ENCODE measurements at places on chromosomes 3 and 15. TPM values are rescaled to one million over a fixed set of nuclear protein-coding genes. Genes with fewer than 3 reads are reported as not detected.

PODXL2 gene
- total RNA-seq, result 28.9 TPM

CCDC33 gene
- 2.5 TPM for total RNA-seq

ACOX2 gene
- total RNA-seq, result 1.7 TPM

GASK1A gene
- total RNA-seq, result 1.1 TPM

DZIP3 gene
- total RNA-seq, result 5.9 TPM

CHDH gene
- total RNA-seq, result 9.2 TPM

FANCD2OS gene
- not detected for total RNA-seq

PLA2G4F gene
- 0.72 TPM for total RNA-seq

DGKG gene
- 1.0 TPM for total RNA-seq

TLR9 gene
- not detected for total RNA-seq

KCNAB1 gene
- total RNA-seq, result not detected

ERICH6 gene
- not detected for total RNA-seq

ANKDD1A gene
- 0.51 TPM for total RNA-seq

NOX5 gene
- 0.06 TPM for total RNA-seq

CDHR4 gene
- not detected for total RNA-seq

GHSR gene
- not detected for total RNA-seq

MRPS22 gene
- 69.6 TPM for total RNA-seq

CLRN1 gene
- not detected for total RNA-seq

ECE2 gene
- not detected for total RNA-seq

RAB8B gene
- total RNA-seq, result 20.9 TPM

RTP1 gene
- not detected for total RNA-seq

SH2D7 gene
- total RNA-seq, result not detected

SLC28A2 gene
- total RNA-seq, result not detected

SLCO2A1 gene
- total RNA-seq, result 0.75 TPM

PCOLCE2 gene
- total RNA-seq, result 7.7 TPM

PPCDC gene
- 26.1 TPM for total RNA-seq

GNAT1 gene
- not detected for total RNA-seq

RCN2 gene
- total RNA-seq, result 82.2 TPM

GPR62 gene
- not detected for total RNA-seq

IMPG2 gene
- total RNA-seq, result under 0.01 TPM

GRIP2 gene
- total RNA-seq, result not detected

PSTPIP1 gene
- total RNA-seq, result not detected

CKMT1B gene
- 4.3 TPM for total RNA-seq

C3orf49 gene
- not detected for total RNA-seq

ZSCAN2 gene
- total RNA-seq, result 34.0 TPM

ARGFX gene
- not detected for total RNA-seq
